Endothelial cell (in vitro differentiated cells): ENCODE measurements at places on chromosomes 3 and 15. TPM values are rescaled to one million over a fixed set of nuclear protein-coding genes. Genes with fewer than 3 reads are reported as not detected.

The SLC33A1 gene
- 24.2 TPM for total RNA-seq

The CHRD gene
- total RNA-seq: 2.4 TPM

The PLCB2 gene
- total RNA-seq: 71.3 TPM

DNA sequence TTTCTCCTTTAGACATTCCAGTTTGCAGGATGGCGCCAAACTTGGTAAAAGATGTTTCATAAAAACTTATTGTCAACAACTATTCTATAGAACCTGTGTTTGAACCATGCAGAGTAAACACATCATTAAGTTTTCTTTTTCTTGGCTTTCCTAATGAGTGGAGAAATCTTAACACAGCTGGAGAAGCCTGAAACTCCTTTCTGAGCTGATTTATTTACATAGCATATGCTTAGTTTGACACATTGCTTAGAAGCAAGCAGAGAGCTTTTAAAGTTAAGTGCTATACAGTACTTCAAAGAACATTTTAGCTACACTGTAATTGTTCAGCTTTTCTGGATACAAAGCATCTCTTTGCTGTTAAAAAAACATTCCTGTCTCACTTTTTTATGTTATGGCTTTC, 61.0 kb upstream of the PAQR5 start:
- no peaks in the 10 kb centered on the region for H3K4me1 ChIP-seq
- H3K36me3 ChIP-seq: no peaks in the 10 kb centered on the region
- H3K27me3 ChIP-seq: no peaks in the 10 kb centered on the region
- DNase-seq: no peak
- no peak overlapping the region for H3K27ac ChIP-seq

DNA sequence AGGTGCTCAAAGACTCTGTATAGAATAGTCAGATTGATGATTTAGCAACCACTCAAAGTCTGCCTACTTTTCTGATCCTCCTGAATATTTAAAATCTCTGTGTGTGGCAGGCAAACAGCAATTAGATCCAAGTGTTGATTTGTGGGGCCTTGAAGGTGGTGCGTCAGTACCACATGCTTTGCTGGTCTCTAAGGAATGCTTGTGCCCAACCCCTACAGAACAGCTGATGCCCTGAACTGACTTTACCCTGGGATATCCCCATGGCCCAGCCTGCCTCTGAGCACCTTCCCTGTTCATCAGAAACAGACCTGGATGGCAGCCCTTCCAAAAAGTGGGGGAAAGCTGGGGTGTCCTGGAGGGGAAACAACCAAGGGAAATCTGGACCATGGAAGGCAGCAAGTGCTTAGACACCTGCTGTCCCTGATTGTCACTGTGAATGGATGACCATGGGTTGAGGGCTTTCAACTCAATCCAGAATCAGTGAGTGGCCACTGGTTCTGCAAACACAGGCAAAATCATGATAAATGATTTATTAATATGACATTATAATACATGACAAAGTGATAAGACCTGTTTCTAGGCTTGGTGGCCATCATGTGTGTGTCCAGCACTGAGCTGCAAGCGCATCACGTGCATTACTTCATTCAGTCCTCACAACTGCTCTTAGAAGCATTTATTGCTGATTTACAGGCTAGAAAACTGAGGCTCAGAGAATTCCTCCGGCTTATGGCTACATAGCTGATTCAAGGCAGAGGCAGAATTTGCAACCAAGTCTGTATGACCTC, 76.1 kb upstream of the TPM1 start:
- no peak overlapping the region for H3K27ac ChIP-seq
- no peaks in the 10 kb centered on the region for H3K36me3 ChIP-seq
- no peaks in the 10 kb centered on the region for H3K4me1 ChIP-seq
- no peak for DNase-seq
- no peak overlapping the region for H3K4me3 ChIP-seq

- peaks cover 11% of the 10 kb centered on the region for H3K27me3 ChIP-seq
- no peak overlapping the region for H3K27ac ChIP-seq
- DNase-seq: no peak
These were observed 1.3 kb upstream of the TMIE start for GRCh38 chr3:46699676-46700523.
